ENCODE measurements at places on chromosomes 3 and 15.
A peak's percentile ranks its signal among the peaks of the same experiment; 100 is the strongest.

- DNase-seq, result no peak
These were observed 33.9 kb upstream of the IREB2 start for GRCh38 chr15:78404125-78404524.

DNA sequence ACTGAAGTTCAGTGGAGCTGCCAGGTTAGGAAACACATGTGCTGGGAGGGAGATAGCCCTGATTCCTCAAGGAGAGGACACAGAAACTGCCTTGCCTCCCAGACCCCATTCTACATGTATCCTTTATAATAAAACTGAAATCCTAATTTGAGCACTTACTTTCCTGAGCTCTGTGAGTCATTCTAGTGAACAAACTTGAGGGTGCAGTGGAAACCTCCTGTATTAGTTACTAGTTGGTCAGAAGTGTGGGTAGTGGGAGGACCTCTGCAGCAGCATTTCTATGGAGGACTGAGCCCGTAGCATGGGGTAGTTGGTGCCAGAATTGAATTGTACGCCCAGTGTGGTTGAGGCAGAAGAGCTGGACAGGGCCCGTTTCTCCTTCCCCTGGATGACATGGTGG is 23.9 kb downstream of the ATP1B3 start:
- no peak for DNase-seq

- no peak for DNase-seq
These were observed 96.9 kb upstream of the TBL1XR1 start for GRCh38 chr3:177294221-177294620.

DNA sequence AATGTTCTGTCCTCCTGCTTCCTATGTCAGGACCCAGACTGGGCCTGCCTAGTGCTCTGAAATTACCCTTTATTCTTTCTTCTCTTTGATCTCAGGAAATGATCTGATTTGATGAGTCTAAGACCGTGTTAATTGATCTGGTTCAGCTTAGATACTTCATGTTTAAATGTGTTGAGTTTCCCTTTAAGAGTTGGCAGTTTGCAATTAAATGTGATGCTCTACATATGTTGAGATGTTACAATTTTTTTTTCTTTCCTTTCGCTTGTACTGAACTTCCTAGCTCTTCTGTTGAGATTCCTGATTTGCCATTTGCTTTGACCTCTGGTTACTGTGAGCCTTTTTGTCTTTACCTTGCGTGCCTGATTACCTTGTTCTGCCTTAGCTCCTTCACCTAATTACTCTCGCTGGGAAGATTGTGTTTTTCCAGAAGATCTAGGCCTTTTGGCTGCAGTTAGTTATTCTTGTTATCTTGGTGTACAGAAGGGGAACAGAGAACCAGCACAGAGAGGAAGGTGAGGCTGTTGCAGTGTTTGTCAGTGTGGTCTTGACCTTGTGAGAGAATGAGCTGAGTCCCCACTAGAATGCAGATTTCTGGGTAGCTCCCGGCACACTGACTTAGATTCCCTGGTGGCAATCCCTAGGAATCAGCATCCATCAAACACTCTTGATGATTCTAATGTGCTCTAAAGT is 203.6 kb downstream of the EDEM1 start:
- DNase-seq, result no peak

- no peak for DNase-seq
These were observed 97.8 kb upstream of the TBL1XR1 start for GRCh38 chr3:177295116-177295515.

- DNase-seq, result no peak
These were observed 7.0 kb upstream of the USP4 start for GRCh38 chr3:49346797-49347251.

DNA sequence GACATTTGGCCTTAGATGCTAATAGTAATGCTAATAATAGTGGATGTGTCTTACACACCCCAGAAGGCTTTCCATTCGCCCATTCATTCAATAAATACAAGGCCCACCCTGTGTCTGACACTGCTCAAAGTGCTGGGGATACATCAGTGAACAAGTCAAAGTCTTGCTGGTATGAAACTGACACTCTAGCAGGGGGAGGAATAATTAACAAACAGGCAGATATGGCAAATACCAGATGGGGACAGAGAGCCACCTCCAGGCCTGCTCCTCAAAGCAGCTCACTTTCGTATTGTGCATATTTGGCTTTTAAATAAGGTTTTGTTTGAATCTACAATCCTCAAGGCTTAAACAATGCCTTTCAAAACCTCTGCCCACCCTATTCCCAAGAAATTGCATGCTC is 28.3 kb upstream of the LYZL4 start:
- DNase-seq, result no peak

GRCh38 chr3:195548006-195548405 is 4.9 kb upstream of the PPP1R2 start:
- no peak for DNase-seq

GRCh38 chr3:127706785-127707351 is 34.1 kb downstream of the ABTB1 start:
- no peak for DNase-seq

DNA sequence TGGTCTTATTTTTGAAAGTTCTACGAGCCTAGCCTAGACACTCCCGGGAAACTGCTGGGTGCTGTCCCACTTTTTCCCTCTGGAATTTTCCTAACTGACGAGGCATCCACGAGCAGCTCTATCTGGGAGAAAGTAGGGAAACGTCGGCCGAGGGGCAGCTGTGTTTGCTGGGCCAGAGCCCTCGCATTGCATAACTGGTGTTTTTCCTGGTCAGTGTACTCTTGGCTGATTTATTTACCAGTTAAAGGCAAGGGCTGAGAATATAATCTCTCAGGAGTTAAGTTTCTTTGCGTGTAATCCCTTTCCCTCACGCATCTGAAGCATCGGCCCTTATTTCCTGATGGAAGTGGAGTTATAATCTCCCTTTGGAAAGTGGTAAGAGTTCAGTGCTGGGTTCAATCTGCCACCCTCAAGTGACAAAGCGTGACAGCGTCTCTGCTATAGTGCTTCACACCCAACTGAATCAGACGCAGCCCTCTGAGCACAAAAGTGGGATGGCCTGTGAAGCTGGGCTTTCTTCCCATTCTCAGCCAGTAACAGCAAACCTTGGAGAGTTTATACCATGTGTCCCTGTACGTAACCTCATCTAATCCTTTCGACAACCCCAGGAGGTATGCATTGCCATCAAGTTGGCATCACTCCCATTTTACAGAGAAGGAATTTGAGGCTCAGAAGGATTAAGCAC is 311.5 kb downstream of the RORA start:
- DNase-seq, result no peak

DNA sequence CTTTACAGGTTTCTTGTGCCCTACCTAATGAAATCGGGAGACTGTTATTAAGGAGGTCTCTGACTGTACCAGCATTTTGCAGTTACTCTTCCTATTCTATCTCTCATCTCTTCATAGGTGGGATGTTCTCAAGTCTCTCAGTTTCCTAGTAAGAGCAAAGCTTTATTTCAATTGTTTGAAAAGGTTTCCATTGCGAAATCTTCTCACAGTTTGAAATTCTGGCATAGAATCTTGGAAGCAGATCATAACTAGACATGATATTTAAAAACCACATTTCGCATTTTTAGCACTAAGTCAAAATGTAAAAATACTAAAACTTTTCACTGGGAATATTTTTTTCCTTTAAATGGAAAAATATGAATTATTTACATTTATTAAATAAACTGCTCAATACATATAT is 1311.4 kb downstream of the ROBO2 start:
- no peak for DNase-seq

- DNase-seq, result no peak
These were observed 262.6 kb downstream of the MAGI1 start for GRCh38 chr3:65776081-65776480.

DNA sequence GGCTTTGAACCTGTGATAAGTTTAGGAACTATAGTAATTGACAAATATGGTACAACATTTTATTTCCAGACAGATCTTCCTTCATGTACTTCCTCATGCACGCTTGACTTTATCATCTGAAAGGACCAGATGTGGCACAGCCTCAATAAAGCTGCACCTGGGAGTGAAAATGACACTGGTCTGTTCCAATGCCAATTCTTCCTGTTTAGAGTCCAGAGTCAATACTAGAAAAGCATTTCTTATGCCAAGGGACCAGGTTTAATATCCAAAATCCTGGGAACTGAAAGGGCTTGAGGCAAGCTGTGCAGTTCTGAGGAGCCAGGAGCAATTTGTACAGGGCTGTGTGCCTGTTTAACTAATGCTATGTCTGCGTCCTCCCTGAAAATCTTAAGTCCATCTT is 15.3 kb downstream of the DPH6 start:
- DNase-seq, result no peak

DNA sequence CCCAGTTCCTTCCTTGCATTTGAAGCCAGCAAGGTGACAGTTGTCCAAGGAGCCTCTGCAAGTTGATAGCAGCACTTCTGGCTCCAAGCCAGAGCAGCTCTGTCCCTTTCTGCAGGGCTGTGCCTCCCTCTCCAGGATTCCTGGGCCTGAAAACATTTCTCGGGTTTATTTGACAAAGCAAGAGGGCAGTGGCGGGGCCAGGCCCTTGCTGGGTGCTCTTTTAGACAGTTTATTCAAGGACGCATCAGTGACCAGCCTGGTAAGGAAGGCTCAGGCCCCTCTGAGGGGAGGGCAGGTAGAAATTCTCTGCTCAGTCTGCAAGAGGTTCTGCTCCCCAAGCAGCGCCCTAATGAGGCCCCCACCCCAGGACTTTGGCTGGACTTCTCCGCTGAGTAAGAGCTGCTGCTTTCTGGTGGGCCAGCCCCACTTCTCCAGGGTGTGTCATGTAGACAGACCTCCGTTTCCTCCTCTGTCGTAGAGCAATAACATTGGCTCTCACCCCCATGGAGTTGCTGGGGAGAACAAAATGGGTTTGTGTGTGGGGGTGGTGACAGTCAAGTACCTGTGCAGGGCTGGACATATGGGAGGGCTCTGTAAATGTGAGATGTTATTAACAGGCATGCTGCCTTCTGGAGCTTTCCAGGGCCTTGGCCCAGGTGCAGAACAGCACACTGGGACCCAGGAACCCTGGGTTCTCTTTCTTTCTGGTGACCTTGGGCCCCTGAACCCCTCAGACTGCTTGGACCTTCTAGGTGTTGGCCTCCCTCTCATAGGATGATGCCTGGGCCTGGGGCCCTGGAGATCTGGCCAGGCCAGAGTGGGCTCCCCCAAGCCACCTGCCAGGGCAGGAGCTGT is 146.2 kb upstream of the TLE3 start:
- no peak for DNase-seq

DNA sequence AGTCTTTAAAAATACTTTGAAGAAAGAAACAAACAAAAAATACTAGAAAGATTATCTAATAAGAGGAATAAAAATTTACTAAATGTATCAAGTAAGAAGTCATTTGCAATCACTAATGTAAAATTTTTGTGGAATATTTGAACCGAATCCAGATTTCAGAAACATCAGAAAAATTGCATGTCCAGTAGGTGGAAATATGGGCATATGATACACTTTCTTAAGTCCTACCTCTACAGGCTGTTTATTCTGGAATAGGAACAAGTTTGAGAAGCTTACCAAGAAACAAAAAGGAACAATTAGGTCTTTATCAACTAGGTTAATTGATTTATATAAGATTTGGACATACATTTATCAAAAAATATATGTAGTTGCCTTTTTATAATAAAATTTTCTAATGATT is 292.9 kb upstream of the ROBO1 start:
- no peak for DNase-seq

- DNase-seq, result no peak
These were observed 4.0 kb downstream of the TEX9 start for GRCh38 chr15:56369234-56369633.

GRCh38 chr3:134312873-134313846 is 61.1 kb downstream of the AMOTL2 start:
- no peak for DNase-seq

- no peak for DNase-seq
These were observed 8.3 kb downstream of the LRRC2 start for GRCh38 chr3:46557814-46558183.

DNA sequence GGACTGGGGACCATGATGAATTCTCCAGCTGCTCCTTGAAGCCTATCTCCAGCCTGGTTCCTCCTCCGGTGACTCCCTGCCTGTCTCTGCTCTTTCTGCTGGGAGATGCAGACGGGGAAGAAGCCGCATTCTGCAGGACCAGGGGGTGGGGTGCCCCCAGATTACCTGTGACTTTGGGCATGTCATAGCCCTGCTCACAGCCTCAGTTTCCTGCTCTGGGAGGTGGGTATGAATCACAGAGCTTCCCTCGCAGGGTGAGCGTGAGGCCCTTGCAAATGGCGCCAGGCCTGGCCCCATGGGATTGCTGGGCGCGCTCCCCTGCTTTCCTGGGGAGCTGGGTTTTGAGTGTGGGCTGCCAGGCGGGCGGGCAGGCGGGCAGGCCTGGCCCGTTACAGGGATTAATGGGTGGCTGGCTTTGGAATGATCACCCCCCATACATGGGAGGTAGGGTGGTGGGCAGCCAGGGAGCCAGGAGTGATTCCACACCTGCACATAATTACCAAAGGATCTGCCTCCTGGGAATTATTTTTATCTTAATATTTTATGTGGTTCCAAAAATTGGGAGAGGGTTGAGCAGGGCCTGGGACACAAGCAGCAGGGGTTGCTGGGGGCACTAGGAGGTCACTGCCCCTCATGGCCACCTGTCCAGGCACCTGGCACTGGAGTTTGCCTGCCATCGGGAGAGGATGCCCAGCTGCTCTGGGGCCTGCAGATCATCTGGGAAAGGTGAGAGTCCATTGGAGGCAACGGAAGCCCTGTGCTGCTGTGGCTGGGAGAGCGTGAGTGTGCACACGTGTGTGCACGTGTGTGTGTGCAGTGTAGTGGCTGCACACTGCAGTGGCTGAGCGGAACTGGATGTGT is 106.8 kb downstream of the WNT7A start:
- no peak for DNase-seq

DNA sequence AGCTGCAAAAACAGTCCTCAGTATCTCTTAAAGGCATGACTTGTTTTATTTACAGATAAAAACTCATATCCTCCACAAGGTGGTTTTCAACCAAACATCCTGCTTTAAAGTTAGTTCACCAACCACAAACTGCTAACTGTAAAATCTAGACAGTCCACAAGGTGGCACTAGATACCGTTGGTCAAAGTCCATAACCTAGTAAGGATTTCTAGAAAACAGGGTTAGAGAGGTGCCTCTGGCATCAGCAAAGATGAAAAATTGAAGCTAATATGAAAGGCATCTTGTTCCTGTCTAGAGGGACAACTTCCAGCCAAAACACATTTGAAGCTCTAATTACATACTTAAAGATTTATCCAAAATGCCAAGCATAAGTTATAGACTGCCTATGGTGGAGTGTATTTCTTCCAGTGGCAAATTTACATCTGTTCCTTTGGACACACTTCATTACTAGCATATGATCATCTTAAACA is 56.0 kb downstream of the ZMAT3 start:
- DNase-seq, result peak; percentile 85

DNA sequence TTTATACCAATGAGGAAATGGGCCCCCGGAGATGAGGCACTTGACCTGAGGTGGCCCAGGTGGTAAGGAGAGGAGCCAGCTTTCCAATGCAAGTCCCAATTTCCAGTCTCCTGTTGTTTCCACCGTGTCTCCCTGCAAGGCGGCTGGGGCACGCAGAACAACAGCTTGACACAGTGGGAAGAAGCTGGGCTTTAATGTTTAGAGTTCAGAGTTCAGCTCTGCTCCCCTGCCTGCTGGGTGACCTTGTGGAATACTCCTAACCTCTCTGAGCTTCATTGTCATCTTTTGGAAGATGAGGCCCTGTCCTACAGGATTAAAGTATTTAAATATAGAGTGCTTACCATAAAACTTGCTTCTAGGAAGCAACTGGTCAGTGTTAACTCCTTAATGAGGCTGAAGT is 80.3 kb downstream of the SMAD3 start:
- DNase-seq, result no peak

Data from hematopoietic multipotent progenitor cell treated with erythropoietin and hydrocortisone succinate and interleukin-3 and kit ligand, for 17 days (in vitro differentiated cells).